Activated CD4-positive, alpha-beta memory T cell treated with anti-CD3 and anti-CD28 coated beads for 36 hours (primary cell): ENCODE measurements at places on chromosomes 1 and 21.

- DNase-seq: no peak
These were observed 1423.9 kb upstream of the PRMT6 start for GRCh38 chr1:105632342-105633196.

DNA sequence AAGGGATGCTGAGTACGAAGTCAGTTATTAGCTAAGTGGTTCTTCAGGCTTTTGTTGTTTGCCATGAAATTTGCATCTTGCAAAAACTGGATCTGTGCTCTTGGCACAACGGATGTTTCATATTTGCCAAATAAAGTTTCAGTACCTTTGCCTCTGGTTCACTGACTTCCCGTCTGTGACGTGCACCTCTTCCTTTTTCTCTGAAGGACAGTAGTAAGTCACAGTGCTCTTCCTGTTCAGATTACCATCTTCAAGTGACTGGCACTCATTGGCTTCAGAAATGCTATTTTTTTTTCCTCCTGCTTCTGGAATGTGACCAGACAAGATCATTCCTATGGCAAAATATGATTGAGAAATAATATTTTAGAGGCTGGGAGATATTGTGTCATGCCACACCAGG, 75.9 kb upstream of the GREM2 start:
- DNase-seq: peak; percentile 36

GRCh38 chr1:93120614-93121013, 41.5 kb downstream of the MTF2 start:
- no peak for DNase-seq

- no peak for DNase-seq
These were observed 20.2 kb downstream of the NUAK2 start for GRCh38 chr1:205301205-205301821.

GRCh38 chr1:205950826-205951549, 7.7 kb upstream of the SLC26A9 start:
- no peak for DNase-seq

GRCh38 chr1:232657426-232658005, 27.6 kb upstream of the SIPA1L2 start:
- DNase-seq: no peak

DNA sequence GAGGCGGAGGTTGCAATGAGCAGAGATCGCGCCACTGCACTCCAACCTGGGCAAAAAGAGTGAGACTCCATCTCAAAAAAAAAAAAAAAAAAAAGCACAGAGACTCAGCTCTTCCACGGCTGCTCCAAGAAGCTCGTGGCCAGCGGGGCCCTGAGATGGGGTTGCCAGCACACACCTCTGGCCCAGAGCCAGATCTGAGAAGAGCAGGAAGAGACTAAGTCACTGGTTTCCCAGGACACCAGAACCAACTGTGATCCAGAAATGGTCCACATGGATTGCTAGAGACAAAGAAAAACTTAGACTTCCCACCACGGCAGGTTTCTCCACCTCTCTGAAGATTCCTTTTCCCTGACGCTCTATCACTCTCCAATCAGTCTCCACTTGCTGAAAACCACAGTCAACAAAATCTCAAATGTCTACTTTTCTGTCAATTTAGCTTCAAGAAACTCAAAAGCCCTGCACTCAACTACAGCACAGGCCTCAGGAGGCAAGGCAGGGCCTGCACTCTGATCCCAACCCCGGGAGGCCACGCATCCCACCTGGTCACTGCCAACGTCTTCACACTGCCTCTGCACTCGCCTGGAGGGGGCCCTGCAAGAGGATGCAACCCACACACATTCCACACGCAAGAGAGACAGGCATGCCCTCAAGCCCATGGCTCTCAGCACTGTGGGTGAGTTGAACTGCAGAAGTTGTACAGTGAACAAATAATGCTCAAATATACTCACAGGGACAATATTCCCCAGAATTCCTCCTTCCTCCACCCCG, 79.0 kb downstream of the NPHP4 start:
- no peak for DNase-seq

- DNase-seq: peak; percentile 89
These were observed 31.0 kb upstream of the IL10 start for GRCh38 chr1:206803221-206803730.

DNA sequence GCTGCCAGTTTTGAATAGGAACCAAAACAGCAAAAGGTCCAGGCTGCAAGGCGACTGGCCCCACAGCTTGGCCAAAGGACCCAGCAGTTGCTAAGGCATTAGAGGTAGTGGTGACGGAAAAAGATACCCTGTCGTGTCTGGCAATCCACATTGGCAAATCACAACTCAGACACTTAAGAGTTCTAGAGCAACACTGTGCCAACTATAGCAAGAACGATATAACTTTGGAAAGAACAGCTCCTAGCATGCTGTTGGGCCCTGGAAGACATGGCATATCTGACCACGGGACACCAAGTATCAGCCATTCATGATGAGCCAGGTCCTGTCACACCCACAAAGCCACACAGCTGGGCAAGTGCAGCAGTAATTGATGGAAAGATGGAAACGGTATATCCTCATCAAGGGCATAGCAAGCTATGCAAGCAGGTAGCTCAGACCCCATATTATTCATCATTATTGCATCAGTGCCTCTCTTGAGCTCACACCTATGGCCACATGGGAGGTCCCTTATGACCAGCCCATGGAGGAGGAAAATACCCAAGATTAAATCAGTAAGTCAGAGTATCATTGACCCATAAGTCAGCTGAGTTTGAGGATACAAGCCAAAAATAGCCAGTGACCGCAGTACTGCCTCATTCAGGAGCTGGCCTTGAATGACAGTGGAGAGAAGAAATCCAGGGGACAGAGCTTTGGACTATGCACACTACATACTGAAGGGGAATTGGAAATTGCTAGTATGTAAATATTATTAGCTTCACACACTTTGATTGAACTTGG, 221.2 kb downstream of the SETD4 start:
- no peak for DNase-seq

GRCh38 chr1:6131561-6131960, 48.6 kb downstream of the CHD5 start:
- no peak for DNase-seq

DNA sequence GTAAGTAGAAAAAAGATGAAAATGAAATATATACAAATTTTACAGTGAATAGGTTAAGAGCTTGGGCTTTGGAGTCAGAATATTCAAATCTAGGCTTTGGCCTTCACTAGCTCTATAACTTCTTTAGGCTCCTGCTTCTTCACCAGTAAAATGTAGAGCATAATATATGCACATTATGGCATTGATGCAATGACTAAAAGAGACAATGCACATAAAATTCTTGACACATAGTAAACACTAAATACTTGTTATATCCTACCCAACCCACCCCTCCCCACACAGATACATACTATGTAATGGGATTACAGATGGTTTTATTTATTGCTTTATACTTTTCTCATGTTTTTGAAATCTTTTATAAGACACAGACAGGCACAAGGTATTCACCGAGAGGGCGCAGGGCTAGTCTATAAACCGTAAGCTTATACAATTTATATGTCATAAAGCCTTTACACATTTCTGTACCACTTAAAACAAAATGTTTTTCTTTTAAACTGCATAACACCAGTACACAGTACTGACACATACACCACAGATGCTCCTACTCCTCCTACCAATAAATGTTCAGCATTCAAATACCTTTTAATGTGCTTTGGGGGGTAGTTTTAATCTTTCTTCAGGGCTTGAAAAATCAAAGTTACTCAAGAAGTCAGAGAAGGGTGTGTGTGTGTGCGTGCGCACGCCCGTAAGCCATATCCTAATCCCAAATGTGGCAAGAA, 109.8 kb downstream of the ACBD6 start:
- DNase-seq: no peak

GRCh38 chr1:203454986-203455471, 20.6 kb upstream of the PRELP start:
- no peak for DNase-seq

GRCh38 chr1:242811092-242811840, 286.8 kb upstream of the PLD5 start:
- DNase-seq: no peak

DNA sequence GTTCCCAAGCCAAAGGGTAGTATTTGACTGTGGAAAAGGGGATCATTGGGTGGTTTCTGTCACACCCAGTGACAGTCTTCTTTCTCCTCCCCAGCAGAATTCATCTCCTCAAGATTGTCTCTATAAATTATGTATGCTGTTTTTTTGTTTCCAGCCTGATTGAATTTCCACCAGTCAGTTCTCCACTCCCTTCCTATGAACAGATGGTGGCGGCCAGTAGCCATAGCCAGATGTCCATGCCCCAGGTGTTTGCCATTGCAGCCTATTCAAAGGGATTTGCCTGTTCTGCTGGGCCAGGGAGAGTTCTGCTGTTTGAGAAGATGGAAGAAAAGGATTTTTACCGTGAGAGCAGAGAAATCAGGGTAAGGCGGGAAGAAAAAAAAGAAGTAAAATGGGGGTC, 12.9 kb downstream of the CFAP57 start:
- no peak for DNase-seq

DNA sequence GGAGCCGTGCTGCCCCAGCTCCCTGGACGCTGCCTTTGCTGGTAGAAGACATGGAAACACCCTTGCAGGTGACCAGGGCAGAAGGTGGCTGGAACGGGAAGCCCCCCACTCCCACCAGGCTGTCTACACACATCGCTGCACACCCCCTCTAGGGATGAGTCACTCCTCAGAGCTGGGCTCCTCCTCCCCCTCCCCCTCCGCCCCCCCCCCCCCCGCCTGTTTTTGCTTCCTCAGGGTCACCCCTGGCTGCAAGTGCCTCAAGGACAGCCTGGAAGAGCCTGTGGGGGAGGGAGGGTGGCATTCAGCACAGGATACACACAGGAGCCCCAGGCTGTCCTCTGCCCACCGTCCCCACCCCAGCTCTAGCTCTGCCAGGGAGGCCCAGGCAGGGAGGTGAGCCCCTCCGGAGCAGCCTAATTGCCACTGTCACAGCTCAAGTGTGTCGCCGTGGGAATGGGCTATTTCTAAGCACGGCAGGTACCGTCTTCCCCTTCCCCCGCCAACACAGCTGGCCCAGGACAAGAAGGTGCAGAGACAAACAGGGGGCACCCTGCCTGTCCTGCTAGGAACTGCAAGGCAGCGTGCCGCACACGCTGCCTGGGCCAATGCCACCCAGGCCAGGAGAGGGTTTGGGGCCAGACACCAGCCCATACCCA, 2.5 kb downstream of the FNDC10 start:
- DNase-seq: peak; percentile 42

GRCh38 chr1:40363721-40364120, 9.8 kb upstream of the SMAP2 start:
- peak; percentile 69 for DNase-seq

- peak; percentile 43 for DNase-seq
These were observed 148.0 kb upstream of the ERG start for GRCh38 chr21:38646213-38646837.

GRCh38 chr1:227943381-227944089, 4.2 kb downstream of the WNT9A start:
- no peak for DNase-seq

GRCh38 chr1:204363335-204364114, 3.8 kb upstream of the PLEKHA6 start:
- DNase-seq: peak; percentile 88

- peak; percentile 20 for DNase-seq
These were observed 1.7 kb downstream of the COL8A2 start for GRCh38 chr1:36123356-36123755.

GRCh38 chr21:15001857-15002606, 62.8 kb downstream of the NRIP1 start:
- no peak for DNase-seq

DNA sequence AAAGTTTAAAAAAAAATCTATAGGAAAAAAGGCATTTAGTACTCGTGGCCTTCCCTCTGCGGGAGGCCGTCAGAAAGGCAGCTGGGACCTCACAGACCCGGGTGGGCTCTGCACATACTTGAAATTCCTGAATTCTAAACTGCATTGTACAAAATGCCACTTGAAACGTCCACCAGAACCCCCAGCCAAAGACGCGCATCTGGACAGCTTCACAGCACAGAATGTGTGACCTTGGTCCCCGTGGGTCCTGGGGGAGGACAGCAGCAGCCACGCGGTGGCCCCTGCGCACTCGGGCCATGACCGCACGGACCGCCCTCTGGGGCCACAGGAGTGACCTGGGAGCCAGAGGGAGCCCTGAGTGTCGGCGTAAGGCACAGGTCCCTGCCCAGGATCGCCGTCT, 20.6 kb upstream of the MRPS14 start:
- no peak for DNase-seq

- DNase-seq: no peak
These were observed 9.1 kb upstream of the PCNX2 start for GRCh38 chr1:233304489-233305102.

DNA sequence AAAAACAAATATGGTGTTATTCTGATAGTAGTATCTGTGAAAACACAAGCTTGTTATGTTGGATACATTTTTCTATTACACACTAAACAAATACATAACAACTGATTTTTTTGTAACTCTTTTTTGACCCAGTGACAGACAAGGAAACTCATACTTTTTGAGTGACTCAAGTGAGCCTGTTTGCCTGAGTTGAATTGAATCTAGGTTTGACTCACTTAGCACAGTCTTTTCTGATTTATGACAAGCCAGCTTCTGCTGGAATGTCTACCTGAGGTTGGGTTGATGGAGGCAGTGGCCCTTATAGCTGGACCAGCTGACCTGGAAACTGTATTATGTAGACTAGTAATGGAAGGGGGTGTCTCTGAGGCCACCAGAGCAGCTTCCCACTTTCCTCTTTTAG, 4.2 kb upstream of the CLCA4 start:
- no peak for DNase-seq

- peak; percentile 27 for DNase-seq
These were observed 37.4 kb downstream of the NSL1 start for GRCh38 chr1:212754193-212754592.

DNA sequence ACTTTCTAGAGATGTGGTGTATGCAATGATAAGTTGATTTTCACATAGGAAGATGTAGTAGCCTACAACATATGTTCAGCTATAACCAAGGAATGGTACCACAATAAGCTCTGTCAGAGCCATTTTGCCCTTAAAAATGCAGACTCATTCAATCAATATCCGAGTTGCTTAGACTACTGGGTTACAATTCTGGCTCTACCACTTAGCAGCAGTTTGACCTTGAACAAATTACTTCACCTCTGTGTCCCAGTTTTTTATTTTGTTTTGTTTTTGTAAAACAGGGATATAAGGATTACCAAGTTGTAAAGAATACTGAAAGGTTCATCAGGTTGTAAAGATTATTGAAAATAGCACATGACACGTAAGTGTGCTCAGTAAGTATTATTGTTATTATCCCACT, 9.3 kb downstream of the EPS15 start:
- DNase-seq: no peak

- DNase-seq: no peak
These were observed 135.0 kb downstream of the LHX4 start for GRCh38 chr1:180365039-180365438.

- peak; percentile 20 for DNase-seq
These were observed 47.6 kb downstream of the ARHGEF16 start for GRCh38 chr1:3501856-3502640.

DNA sequence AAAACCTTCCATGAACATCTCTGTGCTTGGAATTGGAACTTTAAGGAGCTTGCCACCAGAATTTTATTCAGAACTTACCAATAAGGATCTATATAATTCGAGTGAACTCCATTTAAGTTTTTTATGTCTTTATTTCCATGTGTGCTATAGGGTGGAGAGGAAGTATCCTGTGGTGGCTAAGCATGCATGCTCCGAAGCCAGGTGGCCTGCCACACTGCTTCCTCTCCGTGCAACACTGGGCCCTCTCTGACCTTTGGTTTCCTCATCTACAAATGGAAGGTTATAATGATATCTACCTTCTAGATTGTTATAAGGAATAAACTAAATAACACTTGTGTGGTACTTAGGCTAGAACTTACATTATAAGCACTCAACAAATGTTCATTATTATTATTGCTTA, 382.1 kb downstream of the PTPRC start:
- DNase-seq: no peak

GRCh38 chr1:248842781-248843331, 4.8 kb downstream of the ZNF672 start:
- peak; percentile 13 for DNase-seq

GRCh38 chr1:230250666-230251065, 175.5 kb downstream of the PGBD5 start:
- no peak for DNase-seq
